Stimulated activated CD8-positive, alpha-beta memory T cell treated with anti-CD3 and anti-CD28 coated beads, Interleukin-4, amount 100 ng/mL, for 4 hours (primary cell): ENCODE measurements at places on chromosomes 12 and 14.

- DNase-seq: no peak
These were observed 46.4 kb downstream of the TCHP start for GRCh38 chr12:109946505-109946904.

GRCh38 chr14:33039311-33039710 is 100.6 kb downstream of the NPAS3 start:
- no peak for DNase-seq

DNA sequence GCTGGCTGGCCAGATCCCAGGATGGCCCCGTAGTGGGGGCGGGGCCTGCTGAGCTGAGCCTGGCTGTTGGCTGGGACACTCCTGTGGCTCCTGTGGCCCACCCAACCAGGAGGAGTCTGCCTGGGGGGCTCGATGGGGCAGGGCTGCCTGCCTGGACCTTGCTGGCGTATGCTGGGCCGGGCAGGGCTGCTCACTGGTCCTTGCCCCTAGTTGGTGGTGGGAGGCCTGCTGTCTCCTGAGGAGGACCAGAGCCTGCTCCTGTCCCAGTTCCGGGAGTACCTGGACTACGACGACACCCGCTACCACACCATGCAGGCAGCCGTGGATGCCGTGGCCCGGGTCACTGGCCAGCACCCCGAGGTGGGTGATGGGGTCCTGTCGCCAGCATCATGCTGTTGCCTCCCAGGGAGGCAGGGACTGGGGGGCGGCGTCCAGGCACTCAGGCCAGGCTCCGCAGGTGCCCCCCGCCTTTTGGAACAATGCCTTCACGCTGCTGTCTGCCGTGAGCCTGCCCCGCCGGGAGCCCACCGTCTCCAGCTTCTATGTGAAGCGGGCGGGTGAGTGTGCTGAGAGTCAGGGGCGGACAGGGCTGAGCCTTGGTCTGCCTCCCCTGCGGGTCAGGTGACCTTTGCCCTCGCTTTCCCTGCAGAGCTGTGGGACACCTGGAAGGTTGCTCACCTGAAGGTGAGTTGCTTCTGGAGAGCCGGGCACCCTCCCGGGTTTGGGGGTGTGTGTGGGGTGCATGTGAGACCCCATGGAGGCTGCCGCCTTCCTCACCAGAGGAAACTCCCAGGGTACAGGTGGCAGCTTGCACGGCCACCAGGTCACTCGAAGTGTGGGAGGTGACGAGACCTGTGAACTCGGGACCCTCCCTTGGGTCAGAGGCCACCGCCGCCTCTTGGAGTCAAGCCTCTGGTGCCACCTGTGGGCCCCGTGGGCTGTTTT is 3.4 kb downstream of the NOC4L start:
- DNase-seq: no peak

DNA sequence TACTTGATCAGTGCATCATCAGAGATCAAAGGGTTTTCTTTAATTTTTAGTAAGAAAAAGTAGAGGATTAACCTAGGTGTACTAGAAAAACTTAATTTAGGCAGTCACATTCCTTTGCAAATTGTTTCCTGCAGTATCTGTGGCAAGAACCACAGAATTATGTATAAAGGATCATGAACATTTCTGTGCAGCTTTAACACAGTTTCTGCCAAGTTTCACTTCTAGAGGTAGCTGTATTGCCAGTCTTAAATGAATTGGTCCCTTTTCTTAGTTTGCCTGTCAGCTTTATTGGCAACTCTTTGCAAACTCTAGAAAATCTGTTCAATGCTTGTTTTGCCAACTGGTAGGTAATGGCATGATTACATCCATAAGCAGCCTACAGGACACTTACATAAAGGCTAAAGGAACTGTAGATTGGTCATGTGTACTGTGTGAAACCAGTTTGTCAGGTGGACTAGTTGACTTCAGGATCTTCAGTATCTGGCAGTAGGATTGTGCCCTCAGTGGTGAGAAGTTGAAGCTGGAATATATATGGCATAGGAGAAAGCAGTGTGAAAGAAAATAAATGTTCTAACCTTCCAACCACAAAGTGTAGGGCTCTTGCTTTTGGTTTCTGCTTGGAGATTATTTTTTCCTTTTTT is 75.9 kb downstream of the TTLL5 start:
- DNase-seq: no peak

- no peak for DNase-seq
These were observed 186.5 kb downstream of the KCNA5 start for GRCh38 chr12:5230156-5230555.

GRCh38 chr14:94702629-94703028 is 67.3 kb downstream of the GSC start:
- no peak for DNase-seq

- no peak for DNase-seq
These were observed 8.2 kb downstream of the NOPCHAP1 start for GRCh38 chr12:104994336-104994735.

GRCh38 chr12:57734591-57734990 is 4.0 kb downstream of the AGAP2 start:
- DNase-seq: no peak

GRCh38 chr12:58184212-58184611 is 242.8 kb downstream of the ATP23 start:
- DNase-seq: no peak

DNA sequence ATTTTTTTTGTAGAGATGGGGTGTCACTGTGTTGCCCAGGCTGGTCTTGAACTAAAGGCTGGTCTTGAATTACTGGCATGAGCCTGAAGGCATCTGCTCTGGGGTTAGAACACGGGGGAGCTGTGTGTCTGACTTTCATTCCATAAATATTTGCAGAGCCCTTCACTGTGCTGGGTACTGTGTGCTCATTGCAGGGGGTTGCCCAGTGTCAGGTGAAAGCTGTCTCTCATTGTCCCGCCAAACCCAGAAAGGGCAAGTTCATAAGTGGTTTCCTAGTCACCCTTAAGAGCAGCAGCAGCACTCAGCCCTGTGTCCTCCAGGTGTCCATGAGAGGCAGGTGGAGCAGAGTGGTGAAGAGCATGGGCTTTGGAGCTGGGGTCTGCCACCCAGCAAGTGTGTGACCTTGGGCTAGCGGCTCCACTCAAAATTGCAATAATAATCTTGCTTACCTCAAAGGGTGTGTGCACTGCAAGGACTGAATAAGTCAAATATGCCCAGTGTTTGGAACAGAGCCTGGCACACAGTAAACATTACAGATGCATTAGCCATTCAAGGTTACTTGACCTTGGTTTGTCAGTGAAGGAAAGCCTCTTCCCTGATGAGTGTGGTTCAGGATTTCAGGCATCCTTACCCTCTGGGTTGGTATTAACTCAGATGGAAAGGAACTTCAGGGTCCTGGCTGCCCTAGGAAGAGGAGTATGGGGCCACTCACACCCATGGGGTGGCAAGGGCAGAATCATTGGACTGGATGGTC is 4.4 kb upstream of the SMIM41 start:
- no peak for DNase-seq

DNA sequence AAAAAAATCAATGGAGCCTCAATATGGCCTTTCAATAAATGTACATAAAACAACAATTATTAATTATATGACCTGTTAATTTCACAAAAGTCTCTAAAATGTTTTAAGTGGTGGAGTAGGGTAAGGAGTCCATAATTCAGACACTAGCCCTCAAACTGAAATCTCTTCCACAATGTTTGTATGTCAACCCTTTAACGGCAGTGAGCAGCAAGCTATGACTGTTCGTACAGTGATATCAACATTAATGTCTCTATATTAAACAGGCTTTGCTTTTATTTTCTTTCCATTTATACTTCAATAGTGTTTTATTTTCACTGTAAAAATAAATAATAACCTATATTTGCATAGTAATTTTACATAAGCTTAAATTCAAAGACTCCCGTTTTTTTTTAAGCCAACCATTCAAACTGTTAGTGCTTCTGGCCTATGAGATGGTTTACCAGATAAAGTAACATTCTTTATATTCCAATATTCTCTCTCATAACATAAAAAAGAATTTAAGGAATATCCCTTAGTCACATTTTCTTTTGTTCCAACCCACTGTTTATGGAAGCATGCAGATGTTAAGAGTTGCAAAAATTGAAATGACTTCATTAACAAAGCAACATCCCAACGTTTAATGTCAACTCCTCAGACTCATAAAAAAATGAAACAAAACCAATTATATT is 2.3 kb downstream of the CDK17 start:
- no peak for DNase-seq

DNA sequence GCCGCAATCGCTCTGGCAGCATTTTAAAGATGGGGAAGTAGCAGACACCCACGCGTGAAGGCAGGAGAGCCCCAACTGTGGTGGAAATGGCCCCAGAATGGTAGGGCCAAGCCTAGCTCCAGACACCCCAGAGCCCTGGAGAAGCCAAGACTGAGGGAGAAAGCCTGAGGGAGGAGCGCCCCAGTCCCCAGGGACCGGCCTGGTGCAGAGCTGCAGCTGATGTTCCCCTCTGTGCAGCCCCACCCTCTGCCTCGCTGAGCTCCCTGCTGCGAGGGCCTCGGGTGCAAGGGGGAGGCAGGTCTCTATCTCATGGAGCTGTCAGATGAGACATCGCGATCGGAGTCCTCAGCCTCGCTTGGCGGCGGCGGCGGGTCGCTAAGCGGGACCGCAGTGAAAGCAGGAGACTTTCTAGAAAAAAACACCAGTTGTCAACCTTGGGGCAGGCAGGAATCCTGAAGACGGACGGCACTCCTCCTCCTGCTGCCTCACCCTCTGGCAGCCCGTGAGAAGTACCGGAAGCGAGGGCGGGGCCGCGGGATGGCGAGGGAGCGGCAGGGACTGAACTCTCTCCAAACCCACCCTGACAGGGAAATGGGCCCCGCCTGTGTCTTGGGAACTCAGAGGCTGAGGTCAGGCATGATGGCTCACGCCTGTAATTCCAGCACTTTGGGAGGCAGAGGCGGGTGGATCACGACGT is 6.0 kb downstream of the GAPDH start:
- DNase-seq: no peak

DNA sequence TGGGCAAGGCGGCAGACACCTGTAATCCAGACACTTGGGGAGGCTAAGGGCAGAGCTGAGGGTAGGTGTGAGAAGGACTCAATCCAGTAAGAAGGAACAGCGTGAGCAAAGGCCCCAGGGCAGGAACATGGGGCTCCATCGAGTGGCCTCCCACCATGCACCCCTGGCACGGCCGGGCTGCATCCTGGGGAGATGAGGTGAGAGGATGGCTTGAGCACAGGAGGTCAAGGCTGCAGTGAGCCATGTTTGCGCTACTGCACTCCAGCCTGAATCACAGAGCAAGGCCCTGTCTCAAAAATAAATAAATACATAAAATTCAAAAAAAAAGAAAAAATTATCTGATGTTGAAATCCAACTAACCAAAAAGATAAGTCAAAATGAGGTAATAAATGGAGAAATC is 58.5 kb downstream of the ARL6IP4 start:
- DNase-seq: no peak

DNA sequence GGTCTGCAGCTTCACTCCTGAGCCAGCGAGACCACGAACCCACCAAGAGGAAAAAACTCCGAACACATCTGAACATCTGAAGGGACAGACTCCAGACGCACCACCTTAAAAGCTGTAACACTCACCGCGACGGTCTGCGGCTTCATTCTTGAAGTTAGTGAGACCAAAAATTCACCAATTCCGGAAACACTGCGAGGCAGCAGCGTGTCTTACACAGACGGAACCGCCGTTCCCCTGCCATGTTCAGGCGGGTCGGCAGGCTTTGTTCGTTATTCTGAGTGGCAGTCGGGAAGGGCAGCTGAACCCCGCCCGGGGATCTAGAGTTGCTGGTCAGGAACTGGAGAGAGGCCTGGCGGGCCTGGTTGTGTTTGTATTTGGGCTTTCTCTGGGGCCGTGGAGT is 20.3 kb upstream of the LPCAT3 start:
- no peak for DNase-seq

DNA sequence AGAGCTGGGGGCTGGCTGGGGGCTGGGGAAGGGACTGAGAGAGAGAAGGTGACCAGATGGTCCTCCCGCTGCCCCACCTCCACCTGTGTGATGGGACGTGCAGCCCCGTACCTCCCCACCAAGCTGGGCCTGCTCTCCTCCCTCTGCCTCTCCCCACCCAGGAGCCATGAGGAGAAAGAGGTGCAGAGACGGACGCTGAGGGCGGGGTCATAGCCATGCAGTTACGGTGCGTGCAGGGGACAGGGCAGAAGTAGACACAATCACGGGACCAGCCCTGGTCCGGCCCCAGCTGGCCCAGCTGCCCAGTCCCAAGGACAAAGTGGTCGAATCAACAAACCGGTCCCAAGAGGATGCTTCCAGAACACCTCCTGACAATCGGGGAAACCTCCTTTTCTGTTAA is 33.2 kb downstream of the RFLNA start:
- no peak for DNase-seq

DNA sequence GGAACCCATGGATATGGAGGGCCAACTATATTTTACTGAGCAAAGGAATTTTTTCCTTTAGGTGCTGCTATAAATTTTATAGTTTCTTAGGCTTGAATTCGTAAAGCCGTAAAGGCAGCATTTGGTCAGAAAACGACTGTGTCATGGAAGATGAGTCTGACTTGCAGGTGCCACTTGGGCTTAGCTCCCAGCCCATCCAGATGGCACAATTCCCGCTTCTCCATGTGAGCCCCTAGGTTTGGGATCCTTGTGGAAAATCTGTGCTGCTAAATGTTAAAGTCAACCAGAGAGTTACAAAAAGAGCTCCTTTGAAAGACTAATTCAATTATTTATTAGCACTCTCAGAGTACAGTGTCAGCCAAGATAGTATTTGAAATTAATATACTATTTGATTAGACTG is 120.1 kb upstream of the NPAS3 start:
- no peak for DNase-seq

DNA sequence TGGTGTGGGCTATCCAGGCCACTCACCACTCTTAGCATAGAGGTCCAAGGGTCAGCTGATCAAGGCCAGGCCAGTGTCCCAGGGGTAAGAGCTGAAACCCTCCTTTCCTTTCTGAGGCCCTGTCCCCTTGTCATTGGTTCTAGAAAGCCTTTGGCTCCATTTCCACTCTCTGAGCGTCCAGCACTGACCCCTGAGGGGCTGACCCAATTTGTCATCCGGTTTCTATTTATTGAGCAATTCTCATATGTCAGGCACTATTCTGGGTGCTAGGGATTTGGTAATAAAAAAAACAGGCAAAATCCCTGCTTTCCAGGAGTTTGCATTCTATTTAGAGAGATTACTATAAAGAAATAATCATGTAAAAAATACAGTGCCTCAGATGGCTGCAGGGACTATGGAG is 3.4 kb downstream of the KRT77 start:
- DNase-seq: no peak

DNA sequence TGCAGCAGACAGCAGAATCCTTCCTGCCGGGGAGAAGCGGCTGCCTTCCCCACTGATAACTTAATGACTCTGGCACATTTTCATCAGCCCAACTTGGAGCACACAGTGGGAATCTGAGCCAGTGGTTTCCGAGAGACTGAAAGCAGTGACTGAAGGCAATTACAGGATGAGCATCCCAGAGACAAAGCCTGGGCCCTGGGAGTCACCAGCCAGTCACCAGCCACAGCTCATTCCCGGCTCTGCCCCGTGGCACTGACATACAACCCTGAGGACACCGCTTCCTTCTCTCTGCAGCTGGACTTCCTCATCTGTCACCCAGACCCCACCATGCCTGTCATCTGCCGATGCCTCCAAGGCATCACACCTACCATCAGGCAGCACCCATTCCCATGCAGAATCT is 192.3 kb downstream of the DPF3 start:
- no peak for DNase-seq
